Activated CD8-positive, alpha-beta memory T cell treated with anti-CD3 and anti-CD28 coated beads for 4 hours (primary cell): ENCODE measurements at places on chromosomes 3 and 15.

DNA sequence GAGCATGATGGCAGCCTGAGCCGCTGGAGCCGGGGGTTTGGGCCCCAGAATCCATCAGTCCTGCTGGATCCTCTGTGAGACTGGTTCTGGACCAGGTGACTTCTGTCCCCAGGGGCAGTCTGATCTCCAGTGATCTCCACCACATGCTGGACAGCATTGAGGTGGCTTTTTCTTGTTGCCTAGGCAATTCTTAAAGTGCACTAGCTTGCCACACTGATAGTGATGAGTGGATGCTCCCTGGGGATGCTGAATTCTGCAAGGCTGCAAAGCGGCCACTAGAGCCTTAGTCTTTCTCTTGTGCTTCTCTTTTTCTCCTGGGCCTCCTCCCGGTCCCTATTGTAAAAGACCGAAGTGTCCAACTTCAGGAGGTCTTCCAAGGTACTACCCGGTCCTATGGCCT is 70.4 kb upstream of the ATP11B start:
- DNase-seq = no peak

DNA sequence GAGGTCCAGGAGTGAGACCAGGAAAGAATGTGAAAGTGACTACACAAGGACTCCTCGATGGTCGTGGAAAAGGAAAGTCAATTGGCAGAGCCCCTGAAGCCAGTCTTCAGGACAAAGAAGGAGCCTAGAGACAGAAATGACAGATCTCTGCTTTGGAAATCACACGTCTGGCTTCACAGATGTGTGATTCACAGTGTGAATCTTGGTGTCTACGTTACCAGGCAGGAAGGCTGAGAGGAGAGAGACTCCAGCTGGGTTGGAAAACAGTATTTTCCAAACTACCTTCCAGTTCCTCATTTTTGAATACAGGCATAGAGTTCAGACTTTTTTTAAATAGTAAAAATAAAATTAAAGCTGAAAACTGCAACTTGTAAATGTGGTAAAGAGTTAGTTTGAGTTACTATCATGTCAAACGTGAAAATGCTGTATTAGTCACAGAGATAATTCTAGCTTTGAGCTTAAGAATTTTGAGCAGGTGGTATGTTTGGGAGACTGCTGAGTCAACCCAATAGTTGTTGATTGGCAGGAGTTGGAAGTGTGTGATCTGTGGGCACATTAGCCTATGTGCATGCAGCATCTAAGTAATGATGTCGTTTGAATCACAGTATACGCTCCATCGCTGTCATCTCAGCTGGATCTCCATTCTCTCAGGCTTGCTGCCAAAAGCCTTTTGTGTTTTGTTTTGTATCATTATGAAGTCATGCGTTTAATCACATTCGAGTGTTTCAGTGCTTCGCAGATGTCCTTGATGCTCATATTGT is 6.0 kb downstream of the CCR2 start:
- DNase-seq = no peak

DNA sequence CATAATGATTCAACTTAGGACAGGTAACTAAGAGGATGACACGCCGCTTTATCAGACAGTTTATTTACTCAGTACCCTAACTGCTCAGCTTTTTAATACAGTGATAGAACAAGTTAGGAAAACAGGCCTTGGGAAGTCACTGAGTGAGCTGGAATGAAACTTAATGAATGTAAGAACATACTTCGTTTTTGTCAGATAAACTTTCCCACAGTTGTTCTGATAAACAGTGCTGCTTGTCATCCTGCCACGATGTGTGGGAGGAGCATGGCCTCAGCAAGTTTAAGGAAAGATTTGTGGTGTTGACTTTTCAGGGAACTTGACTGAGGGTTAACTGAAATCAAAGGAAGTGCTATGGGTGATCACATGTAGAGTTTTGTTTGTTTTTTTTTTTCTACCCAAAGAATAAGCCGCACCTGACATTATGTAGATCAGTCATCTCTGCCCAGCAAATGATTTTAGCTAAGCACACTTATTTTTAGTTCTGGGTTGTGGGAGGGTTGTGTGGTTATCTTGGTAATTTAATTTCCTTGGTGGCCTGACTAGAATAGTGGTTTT is 5.6 kb upstream of the P2RY14 start:
- DNase-seq = no peak

GRCh38 chr15:35211240-35211902 is 126.3 kb upstream of the NANOGP8 start:
- DNase-seq = no peak

DNA sequence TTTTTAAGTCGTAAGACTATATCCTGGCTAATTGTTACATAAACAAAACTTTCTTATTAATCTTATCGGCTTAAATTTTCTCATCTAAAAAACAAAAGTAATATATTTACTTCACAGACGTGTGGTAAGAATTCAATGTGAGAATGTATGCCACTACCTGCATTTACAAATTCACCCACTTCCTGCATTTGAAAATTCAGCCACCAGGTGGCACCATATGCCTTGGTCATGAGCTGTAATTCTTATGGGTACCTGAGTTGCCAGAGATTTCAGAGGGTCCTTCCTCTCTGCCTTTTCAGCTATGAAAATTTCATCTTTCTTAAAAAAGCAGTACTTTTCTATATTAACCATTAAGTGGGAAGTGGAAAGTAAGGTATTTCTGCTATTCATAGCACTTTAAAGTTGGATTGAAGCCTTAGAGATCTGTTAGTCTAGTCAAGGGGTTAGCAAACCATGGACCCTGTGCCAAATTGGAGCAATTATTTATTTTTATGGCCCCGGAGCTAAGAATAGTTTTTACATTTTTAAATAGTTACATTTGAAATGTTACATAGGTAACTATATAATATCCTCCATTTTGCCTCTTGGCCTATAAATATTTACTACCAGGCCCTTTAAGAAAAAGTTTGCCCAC is 127.8 kb downstream of the HCN4 start:
- peak; percentile 41 for DNase-seq

DNA sequence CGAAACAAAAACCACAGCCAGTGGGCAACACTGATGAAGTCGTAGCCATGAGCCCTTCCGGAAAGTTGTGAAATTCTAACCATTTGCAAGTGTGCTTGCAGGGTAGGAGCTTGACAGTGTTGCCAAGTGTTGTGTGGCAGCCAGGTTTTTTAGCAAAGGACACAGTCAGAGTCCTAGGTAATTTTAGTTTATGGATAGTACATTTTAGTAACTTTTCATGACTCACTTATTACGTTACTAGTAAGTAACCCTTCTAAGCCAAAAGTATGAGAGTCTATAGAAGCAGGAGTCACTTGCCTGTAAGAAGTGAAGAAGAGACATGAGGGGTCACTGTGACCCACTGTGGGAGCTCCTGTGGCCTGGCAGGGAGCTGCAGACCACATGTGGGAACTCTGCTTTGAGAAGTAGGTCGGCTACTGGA is 54.8 kb upstream of the ADPGK start:
- no peak for DNase-seq

- DNase-seq = no peak
Measured at GRCh38 chr15:51842852-51843737, 13.6 kb downstream of the TMOD3 start.

- no peak for DNase-seq
Measured at GRCh38 chr3:107268469-107268868, 108.8 kb upstream of the CCDC54 start.

- DNase-seq = no peak
Measured at GRCh38 chr15:80836223-80836622, 57.1 kb downstream of the CEMIP start.

GRCh38 chr3:158574646-158575045 is 3.7 kb downstream of the MLF1 start:
- no peak for DNase-seq

GRCh38 chr3:20375302-20375701 is 189.3 kb upstream of the SGO1 start:
- DNase-seq = no peak

DNA sequence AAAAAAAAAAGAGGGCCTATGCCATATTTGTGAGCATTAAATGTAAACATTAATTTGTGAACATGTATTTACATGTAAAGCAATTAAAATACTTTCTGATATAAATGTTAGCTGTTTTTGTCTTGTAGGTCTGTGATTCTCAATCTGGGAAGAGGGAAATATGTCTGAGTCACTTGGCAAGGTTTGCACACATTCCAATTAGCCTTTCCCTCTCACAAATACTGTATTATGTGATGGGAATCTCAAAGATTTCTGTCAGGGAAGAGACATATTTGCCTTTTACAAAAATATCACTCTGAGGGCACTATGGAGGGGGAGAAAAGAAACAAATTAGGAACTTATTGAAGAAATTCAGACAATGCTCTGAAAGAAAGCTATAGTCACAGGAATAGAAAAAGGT is 483.6 kb downstream of the GBE1 start:
- DNase-seq = no peak

GRCh38 chr3:114293838-114294535 is at the start of gene TIGIT:
Gene TIGIT (plus strand): TSS chr3:114294028. CDS start chr3:114294062, 34 bp downstream.
- DNase-seq = no peak

GRCh38 chr3:117104381-117104780 is 394.8 kb downstream of the TUSC7 start:
- no peak for DNase-seq

DNA sequence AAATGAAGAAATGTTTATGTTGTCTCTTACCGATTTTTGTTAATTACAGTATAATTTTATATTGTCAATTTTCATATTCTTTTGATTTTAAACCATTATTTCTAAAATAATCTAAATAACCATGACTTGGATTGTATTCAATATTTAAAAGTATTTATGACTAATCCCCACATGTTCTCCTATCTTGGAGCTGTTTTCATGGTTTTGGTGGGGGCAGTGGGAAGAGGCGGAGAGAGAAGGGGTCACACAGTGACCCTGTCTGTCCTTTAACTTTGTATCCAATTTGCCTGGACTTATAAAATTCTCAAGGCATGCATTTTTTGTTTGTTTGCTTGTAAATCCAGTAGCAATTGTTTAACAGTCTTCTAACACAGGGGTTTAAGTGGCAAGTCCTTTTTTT is 407.4 kb downstream of the NTRK3 start:
- DNase-seq = no peak

DNA sequence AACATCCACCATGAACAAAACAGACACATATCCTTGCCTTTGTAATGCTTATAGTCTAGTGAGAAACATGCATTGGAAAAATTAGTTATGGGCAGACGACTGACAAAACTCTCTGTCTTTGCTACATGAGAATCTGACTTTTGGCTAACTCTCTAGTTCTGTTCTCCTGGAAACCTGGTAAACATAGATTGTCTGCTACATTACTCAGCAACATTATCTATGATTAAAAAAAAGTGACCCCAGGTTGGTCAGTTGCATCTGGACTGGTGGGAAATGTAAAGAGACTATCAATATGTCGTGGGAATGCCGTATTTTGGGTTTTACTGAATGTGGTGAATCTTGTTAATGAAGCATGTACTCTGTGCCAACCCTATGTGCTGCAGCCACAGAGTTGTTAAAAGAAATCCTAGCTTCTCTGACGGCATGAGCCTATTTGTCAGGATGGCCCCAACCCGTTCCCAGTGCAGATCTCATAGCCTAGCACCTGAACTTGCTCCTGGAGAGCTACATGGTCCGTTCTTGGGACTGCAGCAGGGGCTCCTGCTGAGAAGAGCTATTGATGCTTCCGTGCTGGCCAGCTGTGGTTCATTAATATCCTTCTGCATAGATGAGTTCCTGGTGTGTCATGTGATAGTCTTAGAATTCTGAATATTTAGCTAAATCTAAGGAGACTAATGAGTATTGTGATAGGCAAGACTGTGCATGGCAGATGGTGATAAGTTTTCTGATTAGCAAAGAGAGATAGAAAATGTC is 311.7 kb upstream of the ZNF717 start:
- no peak for DNase-seq

GRCh38 chr3:165815682-165816081 is 21.5 kb downstream of the BCHE start:
- DNase-seq = no peak

DNA sequence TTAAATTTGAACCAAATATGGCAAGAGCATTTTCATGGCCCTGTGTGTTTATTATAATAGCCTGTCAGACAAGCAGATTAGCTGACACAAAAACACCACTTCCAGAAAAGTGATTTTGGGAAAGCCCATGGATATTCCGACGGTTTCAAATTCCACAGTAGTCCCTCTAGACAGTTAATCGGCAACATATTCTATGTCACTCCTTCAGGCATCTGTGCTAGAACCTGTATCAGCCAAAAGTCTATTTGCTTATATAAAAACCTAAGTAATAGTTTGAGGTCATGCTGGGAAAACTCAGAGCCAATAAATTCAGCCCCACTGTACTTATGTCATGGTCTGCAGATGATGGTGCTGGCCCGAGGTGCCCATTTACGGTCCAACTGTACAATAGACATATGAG is 110.2 kb upstream of the ARHGEF26 start:
- no peak for DNase-seq

- DNase-seq = no peak
Measured at GRCh38 chr3:196889844-196890708, 22.4 kb downstream of the SENP5 start.

- no peak for DNase-seq
Measured at GRCh38 chr15:70523616-70524015, 239.7 kb downstream of the UACA start.

DNA sequence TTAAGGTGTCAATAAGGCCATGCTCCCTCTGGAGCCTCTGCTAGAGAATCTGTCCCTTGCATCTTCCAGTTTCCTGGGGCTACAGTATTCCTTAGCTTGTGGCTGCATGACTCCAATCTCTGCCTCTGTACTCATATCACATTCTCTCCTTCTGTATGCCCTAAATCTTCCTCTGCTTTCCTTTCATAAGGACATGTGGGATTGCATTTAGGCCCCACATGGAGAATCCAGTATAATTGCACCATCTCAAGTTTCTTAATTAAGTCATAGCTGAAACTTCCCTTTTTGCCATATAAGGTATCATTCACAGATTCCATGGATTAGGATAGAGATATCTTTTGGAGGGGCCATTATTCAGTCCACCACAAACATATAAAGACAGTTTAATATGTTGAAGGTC is 409.8 kb upstream of the TMCO5A start:
- DNase-seq = no peak

DNA sequence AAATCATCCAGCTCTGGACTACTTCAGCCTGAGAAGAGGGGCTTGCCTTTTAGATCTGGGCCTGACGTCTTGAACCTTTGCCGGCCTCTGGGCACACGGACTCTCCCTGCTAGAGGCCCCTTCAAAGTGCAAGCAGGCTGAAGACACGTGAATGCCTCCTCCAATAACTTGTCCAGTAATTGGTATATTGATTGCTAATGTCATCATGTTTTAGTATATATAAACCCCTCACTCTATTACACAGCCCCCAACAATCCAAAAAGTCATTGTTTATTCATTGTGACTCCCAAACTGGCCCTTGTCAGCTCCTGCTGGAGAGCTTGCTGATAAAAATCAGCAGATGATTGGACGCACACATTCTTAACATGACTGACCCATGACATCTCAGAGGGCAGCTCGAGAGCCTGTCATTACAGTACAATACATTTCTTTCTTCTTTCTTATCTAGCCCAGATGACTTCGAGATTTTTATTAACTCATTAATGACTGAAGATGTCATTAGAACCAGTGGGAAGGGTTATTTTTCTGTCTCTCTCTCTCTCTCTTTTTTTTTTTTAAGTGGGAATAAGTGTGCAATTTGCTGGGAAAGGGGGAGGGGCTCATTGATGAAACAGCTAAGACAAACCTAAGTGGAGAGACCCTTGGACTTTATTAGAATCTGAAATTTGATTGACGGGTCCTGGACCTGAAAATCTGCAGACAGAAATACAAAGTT is 65.5 kb upstream of the NR2F2 start:
- DNase-seq = no peak

- DNase-seq = no peak
Measured at GRCh38 chr15:91678003-91678402, 175.5 kb upstream of the SLCO3A1 start.

GRCh38 chr15:57505949-57506391 is 85.7 kb upstream of the MYZAP start:
- DNase-seq = no peak

- no peak for DNase-seq
Measured at GRCh38 chr3:149619136-149619535, 38.7 kb downstream of the WWTR1 start.
